ENCODE measurements at places on chromosomes 4 and X.

DNA sequence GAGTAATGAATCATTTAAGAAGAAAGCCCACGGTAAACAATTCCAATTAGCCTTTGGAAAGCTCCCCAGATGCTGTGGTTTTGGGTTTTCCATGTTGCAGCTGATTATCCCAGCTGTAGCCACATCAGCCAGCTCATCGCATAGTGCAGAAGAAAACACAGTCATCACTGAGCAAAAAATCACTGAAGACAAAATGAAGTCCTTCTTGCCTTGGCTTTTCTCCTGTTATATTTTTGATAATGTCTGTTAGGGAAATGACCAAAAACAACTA is 193.0 kb upstream of the C1QTNF7 start:
- no peak for DNase-seq

GRCh38 chr4:122758033-122758432 is 25.5 kb downstream of the BBS12 start:
- no peak for DNase-seq

DNA sequence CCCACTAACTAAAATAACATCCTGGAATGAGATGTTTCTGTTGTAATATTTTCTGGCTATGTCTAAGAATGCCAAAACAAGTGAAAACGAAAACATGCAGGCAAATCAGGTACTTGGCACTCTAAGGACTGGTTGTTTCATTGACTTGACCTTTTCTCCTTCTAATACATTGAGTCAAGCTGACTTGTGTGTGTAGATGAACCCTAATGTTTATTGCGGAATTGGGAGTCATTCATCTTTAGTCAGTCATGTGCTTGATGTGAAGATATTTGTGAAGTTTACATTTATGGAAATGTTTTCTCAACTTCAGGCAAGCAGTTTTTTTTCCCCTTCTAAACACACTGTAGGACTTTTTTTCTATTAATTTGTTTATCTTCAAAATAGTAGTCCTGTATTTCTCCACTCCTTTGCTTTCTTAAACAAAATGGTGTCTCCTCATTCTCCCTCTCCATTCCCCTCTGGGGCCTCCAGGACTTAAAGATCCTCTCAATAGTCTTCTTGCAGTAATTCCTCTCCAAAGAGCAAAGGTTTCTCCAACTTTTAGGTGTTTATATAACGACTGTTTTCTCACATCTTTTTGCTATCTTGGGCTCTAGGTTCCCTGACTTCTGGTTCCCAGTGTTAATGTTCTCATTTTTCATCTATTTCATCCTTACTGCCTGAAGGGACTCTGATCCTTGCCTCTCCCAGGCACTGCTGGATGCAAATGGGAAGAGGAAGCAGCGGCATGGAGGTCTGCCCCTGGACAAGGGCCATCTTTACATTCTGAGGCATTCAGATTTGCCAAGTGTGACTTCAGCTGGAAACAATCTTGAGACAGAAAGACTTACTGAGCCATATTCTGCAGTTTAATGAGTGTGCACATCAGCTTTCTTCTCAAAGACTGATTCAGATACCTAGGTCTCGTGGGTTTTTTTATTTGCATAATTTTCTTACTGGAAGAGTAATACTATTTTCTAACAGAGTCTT is 166.4 kb downstream of the ARHGAP6 start:
- no peak for DNase-seq

DNA sequence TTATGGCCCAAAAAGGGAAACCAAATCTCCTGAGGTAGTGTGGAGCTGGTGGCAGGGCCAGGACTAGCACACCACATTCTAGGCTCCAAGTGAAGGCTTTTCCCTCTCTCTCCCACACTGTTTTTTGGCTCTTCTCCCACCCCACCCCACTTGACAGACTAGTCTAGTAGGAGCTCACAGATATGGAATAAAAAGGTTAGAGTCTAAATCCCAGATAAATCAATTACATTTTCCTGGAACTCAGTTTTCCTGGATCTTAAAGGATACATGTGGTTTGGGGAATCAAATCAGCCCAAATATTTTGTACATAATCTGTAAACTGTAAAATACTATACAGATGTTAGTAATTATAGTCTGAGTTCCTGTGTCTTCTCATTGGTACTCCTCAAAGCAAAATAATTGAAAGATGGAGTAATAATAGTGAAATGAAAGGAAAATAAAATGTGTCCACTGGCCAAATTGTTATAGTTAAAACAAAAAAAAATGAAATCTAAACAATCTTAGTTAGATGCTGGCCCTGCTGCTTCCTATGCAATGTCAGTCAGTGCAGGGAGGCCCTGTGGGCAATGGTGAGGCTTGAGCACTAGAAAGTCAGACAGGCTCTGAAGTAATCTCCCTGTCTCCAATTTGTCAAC is 370.4 kb upstream of the CPEB2 start:
- DNase-seq = no peak

- no peak for DNase-seq
Observed at GRCh38 chr4:56240554-56241174, 146.6 kb downstream of the AASDH start.

DNA sequence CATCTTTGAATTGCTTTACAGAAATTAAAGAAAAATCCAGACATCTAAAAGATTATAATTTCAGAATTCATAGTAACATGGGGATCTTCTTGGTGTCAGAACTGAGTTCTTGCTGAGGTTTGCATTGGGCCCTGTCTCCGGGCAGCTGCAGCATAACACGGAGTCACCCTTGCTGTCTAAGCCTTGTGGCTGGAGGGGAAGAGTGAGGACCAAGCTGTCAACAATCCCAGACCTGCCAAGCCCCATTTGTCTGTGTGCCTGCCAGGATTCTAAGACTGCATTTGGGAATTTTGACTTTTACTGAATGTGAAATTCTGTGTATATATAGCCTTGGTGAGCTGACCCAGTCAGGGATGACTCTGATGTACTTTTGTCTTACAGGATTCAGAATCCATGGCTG is 25.2 kb upstream of the NAP1L5 start:
- DNase-seq = no peak

- no peak for DNase-seq
Observed at GRCh38 chr4:106898621-106899230, 137.4 kb downstream of the DKK2 start.

DNA sequence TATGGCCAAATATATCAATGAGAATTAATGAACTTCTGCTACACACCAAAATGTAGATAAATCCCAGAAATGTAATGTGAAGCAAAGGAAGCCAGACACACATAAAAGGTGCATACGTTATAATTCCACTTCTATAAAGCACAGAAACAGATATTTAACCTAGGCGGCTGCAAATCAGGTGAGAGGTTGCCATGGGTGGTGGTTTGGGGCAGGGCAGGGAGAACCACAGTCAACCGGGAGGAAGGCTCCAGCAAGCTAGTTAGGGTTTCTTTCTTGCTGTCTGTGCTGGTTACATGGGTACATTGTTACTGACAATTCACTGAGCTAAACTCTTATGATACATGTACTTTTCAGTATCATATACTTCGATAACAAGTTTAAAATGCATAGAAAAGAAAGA is 9.7 kb upstream of the PPARGC1A start:
- no peak for DNase-seq

DNA sequence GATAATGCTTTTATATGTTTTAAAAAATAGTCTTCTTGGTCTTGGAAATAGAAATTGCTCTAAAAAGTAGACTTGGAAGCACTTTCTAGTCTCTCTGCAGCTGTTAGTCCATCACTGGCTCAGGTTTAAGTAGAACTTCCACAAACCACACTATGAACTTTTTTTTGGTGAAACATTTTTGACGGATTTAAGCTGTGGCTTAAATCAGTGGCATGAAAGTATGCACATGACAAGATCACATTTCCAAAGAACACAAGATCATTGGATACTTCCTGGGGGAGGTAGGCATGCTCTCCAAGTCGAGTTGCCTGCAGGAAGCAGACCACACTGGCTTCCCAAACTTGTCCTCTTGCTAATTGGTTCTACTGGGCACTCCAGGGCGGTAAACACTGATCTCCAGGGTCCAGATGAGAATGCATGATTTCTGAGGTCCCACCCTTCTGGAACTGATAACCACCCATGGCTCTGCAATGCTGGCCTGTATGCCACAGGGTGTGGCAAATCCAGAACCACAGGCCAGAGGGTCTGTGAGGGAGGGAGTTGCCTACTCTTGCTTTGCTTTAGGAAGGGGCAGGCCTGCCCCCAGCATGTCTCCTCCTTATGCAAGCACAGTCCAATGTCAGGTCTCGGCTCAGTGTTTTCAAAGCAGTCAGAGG is 331.9 kb upstream of the SFRP2 start:
- no peak for DNase-seq

DNA sequence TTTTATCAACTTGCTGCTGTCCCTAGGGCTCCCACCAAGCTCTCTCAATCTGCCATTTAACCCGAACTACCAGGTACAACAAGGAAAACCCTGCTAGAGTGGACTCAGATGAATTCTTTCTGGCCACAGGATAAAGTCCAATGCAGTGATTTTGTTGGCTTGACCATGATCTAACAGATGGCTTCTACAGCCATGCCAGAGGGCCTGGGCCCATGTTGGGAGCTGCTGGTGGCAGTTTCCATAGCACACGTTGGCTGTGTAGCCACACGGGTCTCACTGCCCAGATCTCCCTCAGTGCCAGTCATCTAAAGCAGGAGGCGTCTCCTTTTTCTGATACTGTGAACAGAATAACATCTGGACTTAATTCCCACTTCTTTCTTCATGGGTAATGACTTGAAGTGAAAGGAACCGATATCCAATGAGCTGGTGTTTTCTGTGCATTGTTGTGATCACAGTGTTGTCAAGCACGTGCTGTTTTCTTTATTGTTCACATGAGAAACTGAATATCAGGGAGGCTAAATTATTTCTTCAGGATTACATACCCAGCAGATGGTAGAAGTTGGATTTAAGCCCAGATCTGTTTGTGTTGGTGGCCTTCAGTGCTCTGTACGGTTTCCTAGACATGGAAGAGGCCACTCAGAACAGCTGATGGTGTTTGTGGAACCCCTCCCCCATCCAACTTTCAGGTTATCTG is 85.2 kb upstream of the CLCN4 start:
- DNase-seq = no peak

DNA sequence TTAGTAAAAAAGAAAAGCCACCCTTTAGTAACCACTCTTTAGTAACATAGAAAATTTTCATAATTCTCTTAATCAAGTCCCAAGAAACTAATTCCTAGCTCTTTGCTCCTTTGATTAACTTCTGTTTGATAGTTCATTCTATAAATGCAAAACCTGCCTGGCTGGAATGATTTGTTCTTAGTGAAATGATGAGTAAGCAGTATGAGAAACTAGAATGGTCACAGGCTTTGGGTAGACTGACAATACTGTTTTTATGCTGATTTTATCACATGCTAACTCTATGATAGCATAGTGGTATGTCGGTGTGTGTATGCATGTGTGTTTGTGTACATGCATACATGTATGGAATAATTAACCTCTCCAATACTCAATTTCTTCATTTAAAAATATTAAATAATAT is 81.2 kb downstream of the SYTL5 start:
- no peak for DNase-seq

GRCh38 chr4:172996571-172997216 is 171.9 kb upstream of the GALNT7 start:
- no peak for DNase-seq

- no peak for DNase-seq
Observed at GRCh38 chr4:3206439-3207100, 42.4 kb upstream of the MSANTD1 start.

DNA sequence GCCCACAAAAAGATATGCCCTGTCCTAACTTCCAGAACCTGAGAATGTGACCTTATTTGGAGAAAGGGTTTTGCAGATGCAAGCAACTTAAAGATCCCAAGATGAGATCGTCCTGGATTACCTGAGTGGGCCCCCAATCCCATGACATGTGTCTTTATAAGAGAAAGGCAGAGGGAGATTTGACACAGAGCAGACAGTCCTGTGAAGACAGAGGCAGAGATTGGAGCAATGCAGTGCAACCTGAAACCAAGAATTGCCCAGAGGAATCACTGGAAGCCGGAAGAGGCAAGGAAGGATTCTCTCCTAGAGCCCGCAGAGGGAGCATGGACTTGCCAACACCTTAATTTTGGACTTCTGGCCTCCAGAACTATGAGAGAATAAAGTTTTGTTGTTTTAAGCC is 171.5 kb downstream of the SMIM20 start:
- no peak for DNase-seq

- no peak for DNase-seq
Observed at GRCh38 chrX:16711219-16711811, 1.2 kb downstream of the CTPS2 start.

- DNase-seq = no peak
Observed at GRCh38 chrX:10045327-10046000, 78.3 kb downstream of the CLDN34 start.

DNA sequence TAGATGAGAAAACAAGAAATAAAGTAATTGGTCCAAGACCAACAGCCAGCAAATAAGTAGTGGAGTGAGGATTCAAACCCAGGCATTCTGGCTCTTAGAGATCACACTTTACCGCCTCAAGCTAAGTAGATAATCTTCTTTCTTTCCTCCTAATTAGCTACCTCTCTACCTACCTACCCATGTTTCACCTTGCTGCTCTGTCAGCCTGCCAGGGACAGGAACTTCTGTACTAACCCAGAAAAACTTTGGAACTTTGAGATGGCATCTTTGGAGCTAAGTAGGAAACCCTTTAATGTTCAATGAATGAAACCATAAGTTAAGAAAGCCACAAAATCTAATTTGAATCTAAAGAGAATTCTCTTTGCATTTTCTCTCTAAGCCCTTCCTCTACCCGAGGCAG is 145.2 kb downstream of the CHRNA9 start:
- DNase-seq = no peak

DNA sequence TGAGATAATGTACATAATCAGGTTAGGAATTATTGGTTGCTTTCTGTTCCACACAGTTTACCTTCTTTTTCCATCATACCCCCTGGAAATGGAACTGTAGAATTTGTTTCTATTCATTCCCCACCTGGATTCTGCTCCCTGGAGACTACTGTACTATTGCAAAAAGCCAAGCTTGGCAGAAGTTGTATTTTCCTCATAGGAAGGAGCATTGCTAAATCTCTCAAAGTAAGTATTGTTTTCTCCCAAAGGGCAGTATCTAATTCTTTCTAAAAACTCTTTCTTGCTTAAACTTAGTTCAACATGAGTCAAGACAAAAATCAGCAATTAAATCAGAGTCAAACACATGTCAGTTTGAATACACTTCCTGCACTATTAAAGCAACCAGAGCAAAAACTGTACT is 136.2 kb downstream of the CDS1 start:
- no peak for DNase-seq

DNA sequence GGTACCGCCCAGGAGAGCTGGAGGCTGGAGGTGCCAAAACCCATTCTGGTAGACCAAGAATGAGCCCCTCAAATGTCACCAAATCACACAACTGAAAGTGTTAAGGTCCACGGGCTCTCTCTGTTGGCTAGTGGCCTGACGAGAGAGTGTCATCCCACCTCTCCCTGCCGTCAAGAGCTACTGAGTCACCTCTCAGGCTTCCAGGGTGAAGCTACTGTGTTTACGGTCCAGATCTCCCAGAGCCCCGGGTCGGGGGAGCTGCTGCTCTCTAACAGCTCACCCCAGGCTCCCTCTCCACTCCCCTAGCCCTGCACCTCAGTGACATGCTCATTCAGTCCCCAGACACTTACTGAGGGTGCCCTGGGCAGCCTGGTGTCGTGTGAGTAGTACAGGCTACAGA is 59.2 kb downstream of the ADGRG2 start:
- DNase-seq = no peak

- DNase-seq = no peak
Observed at GRCh38 chr4:38178392-38178995, 218.3 kb downstream of the PTTG2 start.

Data from suprapubic skin (tissue), 4 donors.